ENCODE measurements at places on chromosomes 3 and 15.
A peak's percentile ranks its signal among the peaks of the same experiment; 100 is the strongest.

DNA sequence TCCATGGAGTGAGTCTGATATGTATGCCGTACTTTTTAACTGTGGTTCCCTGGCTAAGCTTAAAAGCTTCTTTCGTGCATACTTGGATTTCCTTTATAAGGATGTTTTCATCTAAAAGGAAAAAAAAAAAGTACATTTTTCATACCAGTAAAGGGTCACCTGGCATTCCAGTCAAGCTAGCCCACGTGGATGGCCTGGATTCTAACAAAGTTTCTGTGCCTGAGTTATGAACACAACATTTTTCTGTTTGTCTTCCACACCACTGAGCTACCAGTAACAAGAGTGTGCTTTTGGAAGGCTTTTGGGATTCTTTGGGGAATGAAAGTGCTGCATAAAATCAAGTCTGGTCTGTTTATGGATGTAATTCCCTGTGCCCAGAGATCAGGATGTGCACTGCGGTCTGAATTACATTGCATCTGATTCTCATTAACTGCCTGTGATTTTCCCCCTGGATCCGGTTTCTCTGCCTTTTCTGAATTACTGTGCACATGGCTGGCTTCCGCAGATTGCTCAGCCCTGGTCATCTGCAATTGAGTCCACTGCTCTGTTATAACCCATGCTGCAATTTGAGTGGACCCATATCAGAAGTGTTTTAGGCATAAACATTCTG, 38.2 kb upstream of the MAGI1 start:
- no peak for DNase-seq

DNA sequence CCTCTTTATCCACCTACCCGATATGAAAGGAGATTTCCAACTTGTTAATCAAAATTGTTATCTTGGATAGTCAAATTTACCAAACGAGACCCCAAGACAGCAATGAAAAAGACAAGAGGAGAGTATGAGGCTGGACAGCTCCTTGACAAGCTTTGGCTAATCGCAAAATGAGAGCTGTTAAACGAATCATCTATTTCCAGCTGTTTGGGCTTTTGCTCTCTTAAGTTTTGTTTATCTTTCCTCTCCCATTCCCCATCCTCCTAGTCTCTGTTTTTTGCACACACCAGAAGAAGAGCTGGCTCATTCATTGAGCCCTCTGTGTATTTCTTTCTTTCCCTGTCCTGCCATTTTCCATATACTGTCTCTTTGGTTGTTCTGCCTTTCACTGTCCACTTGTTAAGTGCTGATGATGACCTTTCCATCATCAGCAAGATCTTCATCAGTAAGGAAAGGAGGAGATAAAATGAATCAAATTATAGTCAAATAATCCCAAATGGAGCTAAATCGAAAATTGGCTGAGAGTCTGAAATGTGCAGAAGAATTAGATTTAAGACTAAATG, 161.6 kb downstream of the SLC9A9 start:
- DNase-seq, result no peak

DNA sequence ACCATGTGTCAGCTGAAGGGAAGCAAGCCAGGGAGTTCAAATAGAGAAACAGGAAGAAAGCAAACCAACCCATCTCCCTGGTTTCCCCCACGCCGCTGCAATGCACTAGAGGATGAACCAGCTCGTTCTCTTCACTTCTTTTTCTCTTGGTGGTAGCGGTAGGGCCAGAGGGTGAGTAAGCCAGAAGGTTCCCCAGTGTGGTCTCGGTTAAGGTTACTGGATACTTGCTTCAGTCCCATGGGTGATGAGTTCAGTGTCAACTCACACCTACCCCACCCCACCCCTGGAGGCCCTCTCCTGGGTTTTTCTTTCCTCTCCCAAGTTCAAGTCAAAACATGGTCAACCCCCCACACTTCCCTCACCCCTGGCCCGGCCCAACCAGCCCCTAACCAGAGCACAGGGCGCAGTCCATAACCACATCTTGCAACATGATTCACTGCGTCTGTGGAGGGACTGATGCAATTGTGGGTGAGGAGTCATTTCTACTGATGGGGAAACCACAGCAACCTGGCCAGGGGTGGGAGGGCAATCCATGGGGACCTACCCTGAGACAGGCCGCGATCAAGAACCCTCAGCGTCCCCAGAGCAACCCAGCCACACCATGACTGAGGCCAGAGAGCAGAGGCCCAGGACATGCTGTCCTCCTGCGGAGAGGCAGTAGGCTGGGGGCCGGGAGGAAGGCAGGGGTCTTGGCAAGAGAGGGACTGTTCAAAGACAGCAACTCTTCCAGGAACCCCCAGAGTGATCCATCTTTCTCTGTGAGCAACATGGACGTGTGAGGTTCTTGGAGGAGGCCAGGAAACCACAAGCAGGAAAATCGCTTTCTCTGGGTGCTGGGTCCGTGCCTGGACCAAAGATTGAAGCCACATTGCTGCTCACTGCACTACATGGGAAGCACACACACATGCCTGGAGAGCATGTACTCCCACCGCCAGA, 276.6 kb downstream of the UACA start:
- peak; percentile 94 for DNase-seq

DNA sequence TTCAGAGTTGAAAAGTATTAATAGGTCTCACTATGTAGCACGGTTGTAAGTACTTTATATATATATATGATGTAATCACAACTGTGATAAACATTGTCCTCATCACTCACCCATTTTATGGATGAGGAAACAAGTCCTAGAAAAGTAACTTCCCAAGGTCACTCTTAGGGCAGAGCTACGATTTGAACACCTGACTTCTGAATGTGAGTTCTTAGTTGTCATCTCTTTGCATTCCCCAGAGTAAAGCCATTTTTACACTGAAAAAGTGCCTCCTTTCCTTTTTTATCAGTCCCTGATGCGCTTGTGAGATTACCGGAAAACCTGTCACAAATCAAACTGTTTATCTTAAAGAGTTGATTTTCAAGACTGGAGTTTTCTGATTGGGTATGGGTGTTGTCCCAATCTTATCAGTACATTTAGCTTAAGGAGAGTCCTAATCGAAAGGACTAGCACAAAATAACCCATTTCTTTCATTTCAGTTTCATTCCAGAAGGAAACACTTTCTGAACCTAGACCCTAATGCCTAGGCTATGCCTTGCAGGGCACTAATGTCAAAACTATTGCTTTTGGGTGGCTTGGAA, 2.3 kb upstream of the EDEM1 start:
- no peak for DNase-seq

- DNase-seq, result no peak
These were observed 60.8 kb downstream of the VGLL3 start for GRCh38 chr3:86930181-86930580.

GRCh38 chr15:71784719-71785118, 25.6 kb upstream of the NR2E3 start:
- no peak for DNase-seq

- no peak for DNase-seq
These were observed 610.0 kb downstream of the FOXP1 start for GRCh38 chr3:70973558-70973957.

- DNase-seq, result no peak
These were observed 324.6 kb upstream of the PLSCR5 start for GRCh38 chr3:146929696-146930095.

DNA sequence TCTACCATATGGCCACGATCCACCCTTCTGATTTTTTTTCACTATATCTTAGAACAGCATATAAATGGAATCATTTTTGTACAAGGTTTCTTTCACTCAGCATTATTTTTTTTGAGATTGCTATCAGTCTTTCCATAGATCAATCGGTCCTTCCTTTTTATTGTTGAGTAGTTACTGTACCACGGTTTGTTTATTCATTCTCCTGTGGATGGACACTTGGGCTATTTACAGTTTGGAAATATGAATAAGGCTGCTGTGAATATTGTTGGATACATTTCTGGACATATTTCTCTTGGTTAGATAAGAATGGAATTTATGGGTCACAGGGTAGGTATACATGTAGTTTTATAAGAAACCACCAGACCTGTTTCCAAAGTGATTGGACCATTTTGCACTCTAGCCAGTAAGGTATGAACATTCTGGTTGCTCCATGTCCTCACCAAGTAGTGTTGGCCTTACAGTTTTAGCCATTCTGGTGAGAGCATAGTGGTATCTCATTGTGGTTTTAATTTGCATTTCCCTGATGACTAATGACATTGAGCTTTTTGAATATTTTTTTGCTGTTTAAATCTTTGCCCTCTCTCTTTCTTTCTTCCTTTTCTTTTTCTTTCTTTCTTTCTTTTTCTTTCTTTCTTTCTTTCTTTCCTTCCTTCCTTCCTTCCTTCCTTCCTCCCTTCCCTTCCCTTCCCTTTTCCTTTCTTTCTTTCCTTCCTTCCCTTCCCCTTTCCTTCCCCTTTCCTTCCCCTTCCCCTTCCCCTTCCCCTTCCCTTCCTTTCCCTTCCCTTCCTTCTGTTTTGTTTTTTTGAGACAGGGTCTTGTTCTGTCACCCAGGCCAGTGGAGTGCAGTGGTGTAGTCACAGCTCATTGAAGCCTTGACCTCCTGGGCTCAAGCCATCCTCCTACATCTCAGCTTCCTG, 49.2 kb downstream of the LRRK1 start:
- no peak for DNase-seq

- DNase-seq, result no peak
These were observed 44.3 kb downstream of the IL5RA start for GRCh38 chr3:3065876-3066275.

DNA sequence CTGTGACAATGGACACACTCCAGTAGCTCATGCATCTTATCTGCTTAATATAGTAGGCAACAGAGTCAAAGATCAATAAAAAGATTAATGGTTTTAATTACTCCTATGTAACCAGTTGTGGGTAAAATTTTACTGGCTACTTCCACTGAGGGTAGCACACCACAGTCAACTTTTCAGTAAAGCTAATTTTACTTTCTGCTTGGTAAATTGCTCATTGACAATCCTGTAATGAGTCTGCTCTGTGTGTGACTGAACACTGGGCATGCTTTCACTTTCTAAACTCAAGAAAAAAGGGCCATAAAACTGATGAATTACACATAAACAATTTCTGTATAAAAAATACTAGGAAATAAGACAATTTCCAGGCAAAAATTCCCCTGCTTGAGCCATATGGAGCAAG, 838.3 kb downstream of the VGLL3 start:
- DNase-seq, result no peak

DNA sequence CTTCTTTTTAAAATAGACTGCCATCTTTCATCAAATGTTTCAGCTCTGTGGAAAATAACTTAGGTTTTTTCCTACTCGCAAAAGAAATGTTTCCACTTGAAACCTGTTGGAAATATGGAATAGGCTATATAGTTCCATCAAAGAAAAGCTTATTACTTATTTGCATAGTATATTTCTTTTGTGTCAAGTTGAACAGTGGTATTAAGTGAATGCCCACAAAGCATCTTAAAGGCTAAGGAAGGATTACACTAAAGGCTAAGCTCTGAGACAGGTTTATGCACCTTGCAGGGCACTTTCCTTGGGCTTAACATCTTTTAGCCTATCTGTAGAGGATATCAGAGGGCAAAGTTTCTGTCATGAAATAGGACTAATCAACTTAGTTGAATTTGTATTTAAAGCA, at the start of gene SAMD7:
SAMD7 (plus strand) TSS at position 301 of the 400 bp plus-strand sequence. CDS start 7,927 bp downstream, outside the sequence.
- DNase-seq, result no peak

GRCh38 chr15:74302821-74303359, 64.6 kb downstream of the CYP11A1 start:
- no peak for DNase-seq

GRCh38 chr15:68934341-68934740, 4.0 kb downstream of the SPESP1 start:
- DNase-seq, result no peak
